ACHN (cell line): ENCODE measurements at places on chromosomes 5 and 9.

GRCh38 chr5:101260857-101261256, 357.8 kb upstream of the ST8SIA4 start:
- DNase-seq, result no peak

DNA sequence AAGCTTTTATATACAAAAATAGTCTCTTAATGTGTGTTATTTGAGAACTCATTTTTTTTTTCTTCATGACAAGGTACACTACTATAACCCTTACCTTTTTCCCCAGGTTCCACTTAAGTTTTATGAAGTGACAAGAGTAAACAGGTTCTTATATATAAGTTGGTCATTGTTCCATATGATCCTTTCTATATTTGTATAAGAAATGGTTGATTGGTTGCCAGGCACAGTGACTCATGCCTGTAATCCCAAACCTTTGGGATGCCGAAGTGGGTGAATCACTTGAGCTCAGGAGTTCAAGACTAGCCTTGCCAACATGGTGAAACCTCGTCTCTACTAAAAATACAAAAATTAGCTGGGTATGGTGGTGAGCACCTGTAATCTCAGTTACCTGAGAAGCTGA, 108.3 kb downstream of the PCSK1 start:
- peak; percentile 32 for DNase-seq

DNA sequence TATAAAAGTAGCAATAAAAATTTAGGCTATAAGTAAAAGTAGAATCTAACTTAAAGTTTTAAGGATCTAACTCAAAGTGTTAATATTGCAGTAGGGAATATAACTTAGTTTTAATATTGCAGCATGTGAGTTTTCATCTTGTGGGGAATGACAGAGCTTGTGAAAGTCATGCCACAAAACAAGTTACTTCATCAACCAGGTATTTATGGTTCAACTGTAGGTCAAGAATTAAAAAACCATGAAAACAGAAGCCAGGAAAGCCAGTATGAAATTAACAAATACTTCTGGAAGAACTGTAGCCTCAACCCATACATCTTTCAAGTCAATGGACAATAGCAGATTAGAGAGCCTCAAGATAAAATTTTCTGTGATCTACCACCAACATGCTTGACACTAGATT, 19.0 kb downstream of the HMGCS1 start:
- DNase-seq, result peak; percentile 9

- DNase-seq, result no peak
Observed at GRCh38 chr9:85089188-85089969, 419.9 kb downstream of the NTRK2 start.

DNA sequence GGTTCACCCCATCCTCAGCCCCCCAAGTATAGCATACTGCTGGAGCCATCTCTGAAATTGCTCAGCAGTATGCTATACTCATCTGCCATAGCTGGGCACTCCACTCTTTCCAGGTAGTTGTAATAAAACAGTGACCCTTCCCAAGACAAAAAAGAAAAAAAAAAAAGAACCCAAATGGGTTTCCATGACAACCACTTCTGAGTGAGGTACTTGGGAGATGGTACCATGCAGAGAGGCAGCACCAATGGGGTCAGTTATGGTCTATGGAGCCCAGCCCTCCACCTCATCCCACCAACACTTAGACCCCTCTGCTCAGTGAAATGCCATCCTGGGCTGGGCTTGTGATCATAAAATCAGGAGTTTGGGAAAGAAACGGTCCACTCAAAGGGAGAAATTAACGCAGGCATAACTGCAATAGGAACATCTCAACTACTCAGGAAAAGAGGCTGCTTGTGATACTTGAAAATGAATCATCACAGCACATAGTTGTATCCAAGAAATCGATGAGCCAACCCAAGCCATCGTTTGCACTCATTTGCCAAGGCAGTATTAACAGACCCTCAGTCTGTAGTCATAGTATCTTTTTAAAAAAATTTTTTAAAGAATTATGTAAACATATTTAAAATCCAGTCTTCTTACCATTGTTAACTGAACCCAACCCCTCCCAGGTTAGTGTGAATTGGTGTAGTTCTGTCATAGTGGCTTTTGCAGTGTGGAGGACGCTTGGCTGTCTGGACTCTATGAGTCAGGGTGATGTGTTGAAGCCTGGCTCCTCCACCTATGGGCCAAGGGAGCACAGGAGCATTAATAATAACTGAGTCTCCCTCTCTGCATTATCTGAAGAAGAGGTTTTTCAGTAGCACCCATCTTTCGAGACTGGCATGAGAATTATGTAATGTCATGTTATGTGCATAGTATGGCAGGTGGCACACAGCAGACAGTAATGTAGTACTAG, 402.7 kb downstream of the SPOCK1 start:
- peak; percentile 43 for DNase-seq

DNA sequence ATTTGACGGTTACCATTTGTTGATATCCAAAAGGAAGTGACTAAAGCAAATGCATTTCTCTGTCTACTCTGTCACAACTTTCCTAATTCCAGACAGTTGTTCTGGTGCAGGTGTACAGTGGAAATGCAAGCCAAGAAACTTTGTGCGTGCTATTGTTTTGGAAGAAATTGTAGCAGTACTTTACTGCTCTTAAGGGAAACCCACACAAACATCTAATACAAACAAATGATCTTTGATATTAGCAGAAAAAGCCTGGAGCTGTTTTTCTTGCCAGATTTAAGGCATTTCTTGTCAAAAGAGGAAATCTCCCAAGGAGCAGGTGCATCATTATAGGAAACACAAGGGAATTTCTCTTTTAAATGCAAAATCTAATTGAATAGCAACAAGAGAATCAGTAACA, 2.0 kb downstream of the SNCAIP start:
- no peak for DNase-seq

- DNase-seq, result no peak
Observed at GRCh38 chr5:88825584-88826315, 57.2 kb downstream of the MEF2C start.

- no peak for DNase-seq
Observed at GRCh38 chr5:114153392-114153791, 208.5 kb upstream of the KCNN2 start.
